ENCODE measurements at places on chromosomes 6 and 20.
A peak's percentile ranks its signal among the peaks of the same experiment; 100 is the strongest.

- no peak for DNase-seq
These were observed 15.6 kb downstream of the MEP1A start for GRCh38 chr6:46808806-46809205.

GRCh38 chr20:23223908-23224580 is 126.5 kb upstream of the NXT1 start:
- DNase-seq = no peak

GRCh38 chr20:4925842-4926530 is 75.3 kb downstream of the SLC23A2 start:
- peak; percentile 55 for DNase-seq

DNA sequence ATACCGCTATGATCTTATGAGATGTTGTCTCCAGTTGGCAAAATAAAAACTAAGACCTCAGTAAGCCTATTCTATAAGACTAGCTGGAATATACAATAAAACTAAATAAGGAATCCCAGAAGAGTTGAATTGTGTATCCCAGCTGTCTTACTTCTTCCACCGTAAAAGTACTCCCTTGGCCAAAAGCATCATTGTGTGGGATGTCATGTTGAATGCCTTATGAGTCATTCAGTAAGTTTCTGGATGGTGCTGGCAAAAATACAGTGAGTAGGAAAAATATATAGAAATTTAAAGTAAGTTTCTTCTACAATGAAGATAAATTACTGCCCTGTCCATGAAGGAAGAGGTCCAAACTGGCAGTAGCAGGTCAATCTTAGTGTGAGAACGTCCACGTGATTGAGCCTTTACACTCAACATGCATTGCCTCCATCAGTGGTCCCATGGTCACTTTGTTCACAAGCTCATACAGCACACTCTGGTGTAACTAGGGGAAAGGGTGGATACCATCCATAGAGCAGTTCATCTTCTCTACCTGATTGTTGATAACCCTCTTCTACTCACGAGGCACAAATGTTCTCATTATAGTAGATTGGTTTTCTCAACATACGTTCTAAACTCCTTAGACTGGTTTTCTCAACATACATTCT is 13.7 kb upstream of the ZNF318 start:
- DNase-seq = no peak

GRCh38 chr20:24109537-24109936 is 121.0 kb upstream of the GGTLC1 start:
- DNase-seq = no peak

DNA sequence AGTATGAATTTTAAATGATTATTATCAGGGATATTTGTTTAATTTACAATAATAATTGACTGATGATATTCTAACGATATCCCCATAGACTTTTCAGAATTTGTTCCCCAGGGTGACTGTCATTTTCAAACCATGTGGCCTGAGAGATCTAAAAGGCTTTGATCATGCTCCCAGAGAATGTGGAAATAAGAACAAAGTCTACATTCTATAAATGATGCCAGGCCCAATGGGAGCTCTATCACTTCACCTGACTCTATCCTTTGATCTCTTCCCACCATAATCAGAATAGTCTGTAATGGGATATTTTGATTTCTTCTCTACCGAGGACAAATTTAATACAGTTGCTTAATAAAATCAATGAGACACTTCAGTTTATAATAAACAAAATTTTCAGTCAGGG is 483.4 kb upstream of the IRAK1BP1 start:
- no peak for DNase-seq

GRCh38 chr6:113048741-113049140 is 701.6 kb downstream of the RFPL4B start:
- no peak for DNase-seq

- no peak for DNase-seq
These were observed 32.1 kb upstream of the TGM2 start for GRCh38 chr20:38197217-38197616.

DNA sequence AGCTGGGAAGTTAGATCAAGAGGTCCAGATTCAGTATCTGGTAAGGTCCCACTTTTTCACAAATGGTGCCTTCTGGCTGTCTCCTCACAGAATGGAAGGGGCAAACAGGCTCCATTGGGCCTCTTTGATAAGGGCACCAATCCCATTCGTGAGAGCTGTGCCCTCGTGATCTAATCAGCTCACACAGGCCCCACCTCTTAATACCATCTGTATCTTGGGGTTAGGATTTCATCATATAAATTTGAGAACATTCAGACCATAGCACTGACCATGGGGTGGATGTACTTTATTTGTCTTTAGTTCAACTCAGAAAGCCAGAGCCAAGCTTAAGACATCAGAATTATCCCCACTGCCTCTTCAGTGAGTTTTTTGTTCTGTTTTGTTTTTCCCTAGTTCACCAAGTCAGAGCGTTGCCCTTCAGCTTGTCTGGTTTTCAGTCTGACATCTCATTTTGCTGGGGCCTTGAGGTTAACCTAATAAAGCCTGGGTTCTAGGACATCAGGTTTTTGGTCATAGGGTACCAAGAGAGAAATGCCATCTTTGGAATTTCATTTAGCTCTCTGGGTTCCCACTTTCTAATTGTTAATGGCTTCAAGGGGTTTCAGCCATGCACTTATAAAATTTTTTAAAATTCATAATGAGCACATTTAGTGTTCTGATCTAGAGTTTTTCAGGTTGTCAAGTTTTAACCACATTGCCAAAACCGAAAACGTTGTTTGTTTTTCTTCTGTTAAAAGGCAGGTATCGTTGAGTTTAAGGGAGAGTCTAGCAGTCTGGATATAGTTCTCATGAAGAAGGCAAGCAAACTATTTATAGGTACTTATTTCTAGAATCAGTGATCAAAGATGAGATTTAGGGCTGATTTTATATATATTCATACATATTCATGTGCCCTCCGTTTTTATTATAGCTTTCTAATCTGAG is 19.0 kb downstream of the SENP6 start:
- DNase-seq = no peak

DNA sequence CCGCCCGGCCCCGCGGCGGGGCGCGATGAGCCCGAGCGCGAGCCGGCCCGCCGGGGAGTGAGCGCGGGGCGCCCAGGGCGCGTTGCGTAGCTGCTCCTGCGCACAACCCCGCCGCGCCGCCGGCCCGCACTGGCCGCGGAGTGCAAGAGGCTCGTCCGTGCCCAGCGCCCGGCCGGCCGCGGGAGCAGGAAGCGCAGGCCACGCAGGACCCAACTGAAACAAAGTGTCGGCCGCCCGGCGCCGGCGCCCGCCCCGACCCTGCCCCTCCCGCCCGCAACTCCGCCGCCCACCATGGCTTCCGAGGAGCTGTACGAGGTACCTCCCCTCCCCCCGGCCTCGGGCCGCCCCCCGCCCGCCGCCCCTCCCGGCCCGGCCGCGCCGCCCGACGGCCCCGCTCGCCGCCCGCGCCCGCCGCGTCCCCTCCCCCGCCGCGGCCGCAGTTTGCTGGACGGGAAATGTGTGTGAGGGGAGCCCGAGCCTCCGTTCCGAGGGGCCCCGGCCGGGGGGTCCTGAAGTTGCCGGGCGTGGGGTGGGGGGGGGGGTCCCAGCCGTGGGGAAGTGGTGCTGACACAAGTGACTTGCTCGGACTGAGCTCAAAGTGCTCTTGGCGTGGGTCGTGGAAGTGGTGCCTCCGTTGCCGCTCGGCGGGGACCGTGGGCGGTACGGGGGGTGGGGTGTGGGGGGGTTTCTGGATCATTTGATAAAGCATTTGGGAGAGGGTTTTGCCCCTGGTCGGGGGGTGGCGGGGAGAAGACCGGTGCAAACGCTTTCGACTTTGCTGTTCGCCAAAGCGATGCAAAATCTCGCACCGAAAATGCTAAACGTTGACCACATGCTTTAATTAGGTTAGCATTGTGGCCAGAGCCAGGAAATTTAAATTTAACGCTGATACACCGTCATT is 539 bp downstream of the CDYL start:
- DNase-seq = no peak

GRCh38 chr6:150900049-150900448 is 34.5 kb downstream of the MTHFD1L start:
- DNase-seq = no peak

- peak; percentile 38 for DNase-seq
These were observed 4.7 kb downstream of the CITED2 start for GRCh38 chr6:139369568-139370282.

- DNase-seq = no peak
These were observed 139.5 kb downstream of the BCAS1 start for GRCh38 chr20:53930651-53931504.

DNA sequence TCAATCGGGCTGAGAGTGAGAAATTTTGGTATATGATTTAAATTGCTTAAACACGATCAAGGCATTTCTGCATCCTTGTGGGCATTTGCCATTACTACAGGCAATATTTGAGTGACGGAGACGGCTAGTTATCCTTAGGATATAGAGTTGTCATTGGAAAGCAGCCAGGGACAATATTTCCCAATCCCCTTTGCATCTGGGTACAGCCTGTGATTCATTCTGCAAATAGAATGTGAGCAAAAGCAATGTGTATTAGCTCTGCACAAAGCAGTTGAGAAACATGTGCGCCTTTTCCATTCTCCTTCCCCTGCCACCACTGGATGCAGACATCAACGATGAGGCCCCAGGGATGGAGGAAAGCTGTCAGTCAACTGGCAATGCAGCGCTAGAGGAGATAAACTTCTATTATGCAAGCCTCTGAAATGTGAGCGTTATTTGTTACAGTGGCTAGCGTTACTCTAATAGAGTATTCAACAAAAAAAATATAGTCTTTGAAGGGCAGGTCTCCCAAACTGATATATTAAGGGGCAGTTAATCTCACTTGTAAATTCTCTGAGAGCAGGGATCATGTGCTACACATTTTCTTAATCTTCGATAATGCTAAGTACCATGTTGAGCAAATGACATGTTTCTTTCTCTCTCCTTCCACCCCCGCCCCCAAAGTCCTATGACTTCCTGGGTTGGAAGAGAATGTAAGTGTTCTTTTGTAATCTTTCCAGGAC is 37.1 kb upstream of the NCOA3 start:
- peak; percentile 96 for DNase-seq

- DNase-seq = no peak
These were observed 52.6 kb downstream of the CNKSR3 start for GRCh38 chr6:154457881-154458284.

DNA sequence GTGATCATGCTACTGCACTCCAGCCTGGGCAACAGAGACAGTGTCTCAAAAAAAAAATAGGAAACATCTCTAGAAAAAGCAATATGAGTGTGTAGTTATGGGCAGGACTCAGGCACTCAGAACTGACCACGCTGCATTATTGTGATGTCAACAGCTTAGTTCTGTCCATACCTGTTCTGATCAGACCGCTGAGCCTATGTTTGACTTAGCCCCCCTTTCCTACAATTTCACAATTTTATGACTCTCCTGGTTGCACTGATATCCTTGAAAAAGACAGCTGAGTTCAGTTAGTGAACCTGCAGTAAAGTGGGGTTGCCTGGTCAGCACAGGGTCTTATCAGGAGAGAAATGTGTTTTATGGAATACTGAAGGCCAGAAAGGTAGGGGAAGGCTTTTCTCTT is 37.8 kb upstream of the PRDM1 start:
- no peak for DNase-seq

- no peak for DNase-seq
These were observed 13.9 kb upstream of the GABRR2 start for GRCh38 chr6:89328976-89329375.

GRCh38 chr20:23445596-23446217 is 6.2 kb downstream of the CSTL1 start:
- no peak for DNase-seq

DNA sequence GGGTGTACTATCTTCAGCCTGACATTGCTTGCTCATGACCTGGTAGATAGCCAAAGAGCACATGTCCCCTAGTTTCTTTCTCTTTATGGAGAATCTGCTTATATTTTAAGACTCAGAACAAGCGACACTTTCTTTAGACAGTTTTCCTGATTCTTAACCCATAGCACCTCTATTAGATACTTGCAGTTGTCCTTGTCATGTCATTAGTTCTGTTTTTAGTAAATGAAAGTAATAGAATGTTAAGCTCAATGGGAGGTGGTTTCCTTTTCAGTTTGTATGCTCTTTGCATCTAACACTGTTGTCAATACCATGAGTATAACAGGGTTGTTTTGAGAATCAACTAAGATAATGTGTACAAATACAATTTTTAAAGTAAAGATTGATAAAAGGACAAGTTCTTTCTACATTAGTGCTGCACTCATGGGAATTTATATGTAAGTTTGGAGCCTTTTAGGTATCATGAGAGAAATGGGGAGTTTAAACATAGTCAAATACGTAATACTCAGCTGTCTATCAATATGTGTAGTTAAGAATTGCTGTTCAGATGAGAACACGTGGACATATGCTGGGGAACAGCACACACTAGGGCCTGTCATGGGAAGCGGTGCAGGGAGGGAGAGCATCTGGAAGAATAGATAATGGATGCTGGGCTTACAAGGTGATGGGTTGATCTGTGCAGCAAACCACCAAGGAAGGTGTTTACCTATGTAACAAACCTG is 124.3 kb downstream of the GRM1 start:
- no peak for DNase-seq

GRCh38 chr6:137217801-137218472 is 1.2 kb downstream of the IFNGR1 start:
- no peak for DNase-seq

GRCh38 chr6:144497650-144498049 is 212.5 kb downstream of the UTRN start:
- DNase-seq = no peak

- no peak for DNase-seq
These were observed 397.2 kb downstream of the SAMD5 start for GRCh38 chr6:147905711-147906110.

DNA sequence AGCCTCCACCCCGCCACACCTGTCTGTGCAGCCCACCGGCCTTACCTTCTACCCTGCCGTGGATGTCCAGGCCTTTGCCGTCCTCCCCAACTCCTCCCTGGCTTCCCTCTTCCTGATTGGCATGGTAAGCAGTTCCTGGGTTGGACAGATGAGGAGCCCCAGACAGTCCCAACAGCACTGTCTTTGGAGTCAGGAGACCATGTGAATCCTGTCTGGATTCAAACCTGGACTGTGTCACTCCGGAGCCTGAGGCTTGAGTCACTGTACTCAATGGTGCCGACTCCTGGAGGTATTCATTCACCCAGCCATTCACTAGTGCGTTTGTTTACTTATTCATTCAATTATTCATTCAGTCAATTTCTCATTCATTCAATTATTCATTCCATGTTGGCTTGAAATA is 20.0 kb upstream of the LBP start:
- DNase-seq = no peak

GRCh38 chr6:25351485-25351884 is 72.3 kb downstream of the CARMIL1 start:
- DNase-seq = no peak

DNA sequence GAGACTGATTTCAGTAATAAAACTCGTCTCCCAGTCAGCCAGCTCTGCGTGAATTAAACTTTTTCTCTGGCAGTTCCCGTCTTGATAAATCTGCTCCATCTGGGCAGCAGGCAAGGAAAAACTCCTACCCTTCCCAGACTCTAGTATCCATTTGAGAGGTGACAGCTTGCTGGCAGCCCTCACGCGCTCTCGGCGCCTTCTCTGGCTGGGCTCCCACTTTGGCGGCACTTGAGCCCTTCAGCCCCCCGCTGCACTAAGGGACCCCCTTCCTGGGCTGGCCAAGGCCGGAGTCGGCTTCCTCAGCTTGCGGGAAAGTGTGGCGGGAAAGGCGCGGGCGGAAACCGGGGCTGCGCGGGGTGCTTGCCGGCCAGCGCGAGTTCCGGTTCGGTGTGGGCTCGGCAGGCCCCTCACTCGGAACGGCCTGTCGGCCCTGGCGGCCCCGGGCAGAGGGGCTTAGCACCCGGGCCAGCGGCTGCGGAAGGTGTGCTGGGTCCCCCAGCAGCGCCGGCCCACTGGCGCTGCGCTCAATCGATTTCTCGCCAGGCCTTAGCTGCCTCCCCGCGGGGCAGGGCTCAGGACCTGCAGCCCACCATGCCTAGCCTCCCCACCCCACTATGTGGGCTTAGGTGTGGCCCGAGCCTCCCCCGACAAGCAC is 21.8 kb upstream of the GMPR start:
- no peak for DNase-seq

GRCh38 chr6:117449549-117450439 is 24.1 kb upstream of the ROS1 start:
- peak; percentile 29 for DNase-seq

Measured in brain pericyte (primary cell).